ENCODE measurements at places on chromosomes 7 and 10.

- no peak for DNase-seq
Measured at GRCh38 chr10:4151466-4151865, 366.5 kb upstream of the KLF6 start.

GRCh38 chr10:6416892-6417512, 163.1 kb downstream of the PRKCQ start:
- no peak for DNase-seq

GRCh38 chr7:25750744-25751508, 401.1 kb upstream of the NFE2L3 start:
- DNase-seq = no peak

DNA sequence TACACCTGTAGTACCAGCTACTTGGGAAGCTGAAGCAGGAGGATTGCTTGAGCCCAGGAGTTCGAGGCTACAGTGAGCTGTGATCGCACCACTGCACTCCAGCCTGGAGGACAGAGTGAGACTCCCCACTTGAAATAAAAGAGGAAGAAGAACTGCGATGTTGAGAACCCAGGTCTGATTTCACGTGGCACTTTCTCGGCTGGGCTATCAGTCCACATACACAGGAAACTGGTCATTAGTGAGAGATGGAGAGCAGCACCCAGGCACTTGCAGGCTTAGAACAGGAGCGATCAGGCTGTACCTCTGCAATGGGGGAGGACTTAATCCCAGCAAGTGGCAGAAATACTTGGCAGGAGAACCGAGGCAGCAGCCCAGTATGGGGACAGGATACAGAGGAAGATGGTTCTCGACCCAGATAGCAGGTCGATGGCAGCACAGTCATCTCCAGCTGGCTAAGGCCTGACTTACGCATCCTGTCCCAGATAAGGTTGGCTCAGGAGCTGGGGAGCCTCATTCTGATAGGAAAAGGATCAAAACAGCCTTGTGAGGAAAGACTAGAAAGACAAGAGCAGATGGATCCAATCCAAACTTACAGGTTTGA, 487.7 kb upstream of the AUTS2 start:
- DNase-seq = no peak

GRCh38 chr10:14425034-14425433, 94.3 kb upstream of the FRMD4A start:
- no peak for DNase-seq

GRCh38 chr7:33050535-33051318, 11.8 kb downstream of the NT5C3A start:
- no peak for DNase-seq

DNA sequence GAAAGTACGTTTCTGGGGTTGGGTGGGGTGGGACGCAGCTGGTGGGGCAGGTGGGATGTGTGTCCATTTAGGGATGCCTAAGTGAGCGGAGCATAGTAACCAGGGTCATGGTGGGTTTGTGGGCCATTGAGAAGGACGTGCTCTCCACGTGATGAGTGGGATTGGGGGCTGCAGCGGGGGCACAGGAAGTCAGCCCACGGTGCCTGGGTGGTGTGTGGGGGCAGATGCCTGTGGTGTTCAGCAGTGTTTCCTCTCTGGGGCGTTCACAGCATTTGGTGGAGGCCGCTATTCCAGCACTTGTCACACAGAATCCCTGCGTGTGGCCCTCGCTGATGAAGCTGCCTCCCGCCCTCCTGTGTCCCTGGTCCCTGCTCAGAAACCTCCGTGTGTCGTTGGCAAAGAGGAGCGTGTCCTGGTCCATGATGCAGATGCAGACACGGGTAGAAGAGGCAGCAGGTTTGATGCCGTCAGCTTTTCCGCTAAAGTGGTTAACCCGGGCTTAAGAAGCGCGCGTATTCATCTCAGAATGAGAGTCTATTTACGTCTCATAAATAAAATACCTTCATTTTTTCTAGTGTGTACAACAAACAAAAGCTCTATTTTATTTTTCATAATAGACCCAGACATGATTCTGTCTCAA, 274.2 kb downstream of the ADARB2 start:
- DNase-seq = no peak

- no peak for DNase-seq
Measured at GRCh38 chr7:132708470-132708869, 132.2 kb upstream of the PLXNA4 start.

DNA sequence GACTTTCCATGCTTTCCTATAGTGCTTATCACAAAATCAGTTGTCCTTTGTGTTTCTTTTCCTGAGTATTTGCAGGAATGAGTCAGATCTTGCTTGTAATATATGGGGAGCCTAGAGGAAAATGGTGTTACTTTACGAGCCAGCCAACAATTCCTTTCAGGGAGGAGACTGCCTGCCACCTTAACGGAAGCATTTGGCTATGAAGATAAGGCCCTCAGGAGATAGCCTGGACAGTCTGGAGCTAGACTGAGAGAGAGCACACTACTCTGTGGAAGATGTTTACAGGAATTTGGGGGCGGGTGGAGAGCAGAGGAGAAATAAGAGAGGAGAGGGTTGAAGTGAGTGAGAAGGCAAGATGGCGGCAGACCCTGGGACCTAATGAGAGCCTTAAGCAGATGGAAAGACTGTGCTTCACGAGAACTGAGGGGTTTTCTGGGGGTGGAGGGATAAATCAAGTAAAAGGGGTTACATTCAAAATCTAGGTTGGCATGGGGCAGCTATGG, 126.3 kb downstream of the SNX10 start:
- no peak for DNase-seq

DNA sequence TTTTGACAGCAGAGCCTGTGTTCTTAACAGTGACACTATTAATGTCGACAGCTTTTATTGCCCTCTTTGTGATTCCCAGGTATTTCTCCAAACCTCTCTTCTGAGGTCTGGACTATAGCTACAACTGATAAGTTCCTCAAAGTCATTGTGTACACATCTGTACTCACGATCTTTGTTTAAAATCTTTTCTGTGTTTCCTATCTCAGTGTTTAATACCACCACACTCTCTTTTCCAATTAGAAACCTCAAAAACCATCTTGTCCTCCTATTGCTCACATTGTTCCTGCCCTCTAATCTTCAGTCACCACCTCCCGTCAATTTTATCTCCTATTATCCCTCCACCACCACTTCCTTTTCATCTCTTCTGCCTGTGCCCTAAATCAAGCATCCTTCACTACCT, 12.9 kb upstream of the WASL start:
- DNase-seq = no peak

DNA sequence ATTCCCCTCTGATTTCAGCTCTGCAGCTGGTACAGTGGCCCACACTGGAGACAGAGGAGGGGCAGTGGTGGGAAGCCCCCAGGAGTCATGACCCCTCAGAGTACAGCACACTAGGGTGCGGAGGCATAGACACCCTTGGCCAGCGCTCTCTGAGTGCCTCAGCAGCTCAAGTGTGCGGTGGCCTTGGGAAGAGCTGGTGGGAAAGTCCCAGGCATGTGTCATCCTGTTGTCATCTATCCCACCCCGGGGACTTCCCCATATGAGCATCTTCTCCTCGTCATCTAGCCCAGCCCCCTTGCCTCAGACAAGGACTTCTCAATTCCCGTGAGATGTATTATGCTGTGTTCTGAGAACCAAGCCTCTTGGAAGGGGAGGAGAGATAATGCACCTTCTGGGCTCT, 15.6 kb upstream of the PPIF start:
- peak; percentile 90 for DNase-seq

Measured in CD4-positive, alpha-beta T cell treated with Interleukin-15 for 1 hour (primary cell).